ENCODE measurements at places on chromosomes 5 and 9. TPM values are rescaled to one million over a fixed set of nuclear protein-coding genes. Genes with fewer than 3 reads are reported as not detected.

Gene OSMR
- not detected for polyA plus RNA-seq

Gene COL23A1
- polyA plus RNA-seq = not detected

Gene ANKRD33B
- polyA plus RNA-seq = not detected

Gene C9orf50
- not detected for polyA plus RNA-seq

GRCh38 chr9:13378154-13378553 lies 98.7 kb upstream of the MPDZ start:
- no peak for DNase-seq

DNA sequence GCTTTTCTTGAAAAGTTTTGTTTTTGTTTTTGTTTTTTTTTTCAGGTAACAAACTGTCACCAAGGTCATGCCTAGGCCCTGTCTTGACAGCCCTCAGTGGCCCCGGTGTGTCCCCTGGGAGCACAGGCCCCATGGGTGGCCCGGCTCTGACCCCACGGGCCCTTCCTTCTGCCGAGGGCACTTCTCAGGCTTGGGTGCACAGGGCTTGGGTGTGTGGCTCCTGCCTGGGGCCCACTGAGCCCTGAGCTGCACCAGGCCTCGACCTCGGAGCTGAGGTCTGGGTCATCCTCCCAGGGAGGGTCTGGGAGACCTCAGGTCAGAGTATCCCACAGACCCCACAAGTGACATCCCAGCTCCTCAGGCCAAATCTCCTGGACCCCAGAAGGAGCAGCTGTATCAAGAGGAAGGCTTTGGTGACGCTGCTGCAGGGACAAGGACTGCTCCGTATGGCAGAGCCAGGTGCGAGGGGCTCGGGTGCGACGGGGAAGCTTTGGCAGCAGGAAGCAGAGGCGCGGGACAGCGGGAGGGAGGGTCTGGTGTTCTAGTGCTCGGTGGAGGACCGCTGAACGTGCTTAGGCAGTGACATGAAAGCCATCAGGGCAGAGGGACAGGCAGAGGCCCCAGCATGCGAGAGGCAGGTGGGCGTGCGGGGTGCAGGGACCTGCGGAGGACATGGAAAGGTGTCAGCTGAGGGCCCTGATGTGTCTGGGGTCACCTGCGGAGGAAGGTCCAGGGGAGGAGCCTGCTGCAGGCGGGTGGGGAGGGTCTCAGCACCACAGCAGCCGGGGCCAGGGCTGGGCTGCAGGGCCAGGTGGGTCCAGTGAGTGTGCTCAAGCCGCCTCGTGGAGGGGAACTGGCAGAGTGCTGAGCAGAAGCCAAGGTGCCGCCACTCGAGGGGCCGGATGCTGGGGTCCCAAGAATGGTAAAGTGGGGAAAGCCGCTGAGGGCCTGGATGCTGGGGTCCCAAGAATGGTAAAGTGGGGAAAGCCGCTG lies 18.4 kb upstream of the SLC9A3 start:
- DNase-seq = no peak

- no peak for DNase-seq
Observed at GRCh38 chr5:131373265-131373664, 109.4 kb downstream of the CDC42SE2 start.

GRCh38 chr9:27441741-27442070 lies 82.4 kb upstream of the IFNK start:
- no peak for DNase-seq

DNA sequence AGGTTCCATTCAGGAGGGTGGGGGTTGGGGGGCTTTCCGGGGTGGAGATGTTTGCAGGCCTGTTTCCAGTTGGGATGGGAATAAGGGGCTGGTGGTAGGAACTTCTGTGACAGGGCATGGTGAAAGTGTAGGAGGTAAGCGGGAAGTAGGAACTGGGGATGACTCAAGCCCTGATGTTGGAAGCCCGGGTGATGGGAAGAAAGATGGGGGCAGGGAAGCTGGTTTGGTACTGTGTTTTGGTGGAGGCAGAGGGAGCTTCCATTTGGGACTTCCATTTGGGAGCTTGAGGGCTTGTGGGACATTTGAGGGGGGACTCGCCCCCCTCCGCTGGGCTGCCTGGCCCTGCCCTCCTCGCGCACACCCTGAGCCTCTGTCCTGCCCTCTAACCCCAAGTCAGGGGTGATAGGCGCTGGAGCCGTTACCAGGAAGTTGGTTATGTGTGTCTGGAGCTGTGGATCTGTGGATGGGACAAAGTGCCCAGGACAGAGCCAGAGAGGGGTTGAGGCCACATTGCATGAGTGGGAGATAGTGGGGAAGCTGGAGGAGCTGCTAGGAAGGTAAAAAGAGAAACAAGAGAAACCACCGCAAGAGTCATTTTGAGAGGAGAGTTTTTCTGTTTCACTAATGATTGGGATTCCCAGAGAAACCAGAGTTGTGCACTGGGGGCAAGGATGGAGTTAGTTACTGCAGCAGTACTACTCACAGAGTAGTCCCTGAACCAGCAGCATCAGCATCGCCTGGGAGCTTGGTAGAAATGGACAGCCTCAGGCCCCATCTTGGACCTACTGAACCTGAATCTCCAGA lies 6.6 kb downstream of the RGS14 start:
- DNase-seq = no peak

DNA sequence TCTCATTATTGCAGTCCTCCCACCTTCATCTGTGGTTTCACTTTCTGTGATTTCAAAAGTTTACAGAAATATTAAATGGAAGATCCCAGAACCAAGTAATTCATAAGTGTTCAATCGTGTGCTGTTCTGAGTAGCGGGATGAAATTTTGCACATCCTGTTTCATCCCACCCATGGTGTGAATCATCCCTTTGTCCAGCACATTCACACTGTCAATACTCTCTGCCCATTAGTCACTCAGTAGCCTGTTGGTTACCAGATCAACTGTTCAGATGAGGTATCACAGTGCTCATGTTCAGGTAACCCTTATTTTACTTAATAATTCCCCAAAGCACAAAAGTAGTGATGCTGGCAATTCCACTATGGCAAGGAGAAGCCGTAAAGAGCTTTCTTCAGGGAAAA lies 26.8 kb downstream of the FAM81B start:
- no peak for DNase-seq

DNA sequence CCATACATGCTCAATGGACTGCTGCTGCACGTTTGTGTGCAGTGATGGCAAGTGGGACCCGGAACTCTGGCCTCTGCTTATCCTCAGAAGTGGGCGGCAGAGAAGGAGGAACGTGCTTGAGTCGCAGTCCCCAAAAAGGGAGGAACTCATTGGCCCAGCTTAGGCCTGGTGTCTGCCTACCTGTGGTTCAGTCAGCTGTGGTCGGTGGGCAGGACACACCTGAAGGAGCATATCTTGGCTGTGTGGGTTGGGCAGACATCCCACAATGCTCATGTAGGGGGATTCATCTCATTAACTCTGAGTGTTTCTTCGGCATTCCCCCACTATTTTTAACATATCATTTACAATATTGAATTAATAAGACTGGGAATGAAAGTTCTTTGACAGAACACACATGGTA lies 122.9 kb upstream of the IL12B start:
- no peak for DNase-seq

DNA sequence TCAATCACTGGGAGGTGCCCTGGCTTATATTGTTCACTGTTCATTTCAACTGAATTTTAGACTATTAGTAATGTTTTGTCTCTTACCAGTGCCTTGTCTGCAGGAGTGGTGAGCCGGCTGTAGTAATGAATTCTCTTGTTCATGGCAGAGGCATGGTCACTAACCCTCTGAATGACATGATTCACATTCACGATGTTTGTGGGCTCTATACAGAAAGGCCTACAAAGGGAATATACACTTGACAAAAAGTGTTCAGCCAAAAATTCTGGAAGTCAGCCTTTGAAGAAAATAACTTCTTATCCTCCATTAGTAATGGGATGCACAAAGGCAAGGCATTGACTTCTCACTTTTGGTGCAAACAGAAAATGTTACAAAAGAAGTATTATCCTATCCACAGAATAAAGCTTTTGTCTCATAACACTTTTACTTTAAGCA lies 39.6 kb downstream of the SLC38A9 start:
- DNase-seq = no peak

DNA sequence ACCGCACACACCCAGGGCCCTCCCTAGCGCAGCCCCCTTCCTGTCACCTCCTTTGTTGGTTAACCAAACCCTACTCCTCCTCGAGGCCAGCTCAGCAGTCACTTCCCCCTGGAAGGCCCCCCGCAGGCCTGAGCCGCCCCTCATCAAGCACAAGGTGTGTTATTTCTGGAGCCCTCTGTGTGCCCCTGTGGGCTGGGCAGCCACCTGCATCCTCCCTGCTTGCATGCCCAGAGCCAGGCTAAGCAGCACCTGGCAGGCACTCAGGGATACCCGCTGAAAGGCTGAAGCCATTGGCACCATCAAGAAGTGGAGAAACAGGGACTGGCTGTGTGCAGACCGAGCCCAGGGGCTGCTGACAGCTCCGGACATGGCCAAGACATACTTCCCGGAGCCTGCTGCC lies 121.8 kb downstream of the ZNF354C start:
- no peak for DNase-seq

DNA sequence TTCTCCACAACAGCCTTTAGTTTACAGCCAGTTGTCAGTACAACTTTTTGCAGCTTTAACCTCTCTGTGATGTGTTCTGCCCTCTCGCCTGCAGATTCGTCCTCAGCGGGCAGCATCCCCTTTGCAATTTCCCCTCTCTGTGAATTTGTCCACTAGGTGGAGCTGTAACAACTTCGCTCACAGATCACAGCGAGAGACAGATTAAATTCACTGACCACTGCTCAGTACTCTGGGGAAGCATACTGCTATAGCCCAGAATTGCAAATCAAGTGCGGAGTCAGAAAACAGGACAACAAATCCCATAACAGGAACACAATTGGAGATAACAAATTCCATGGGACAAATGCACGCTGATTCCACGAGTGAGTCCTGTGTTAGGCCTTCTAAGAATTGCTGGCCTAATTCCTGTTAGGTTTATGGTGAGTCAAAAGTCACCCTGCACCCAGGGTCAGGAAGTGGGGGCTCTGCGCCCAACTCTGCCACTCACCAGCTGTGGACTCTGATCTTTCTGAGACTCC lies 2124.9 kb downstream of the MAT2B start:
- DNase-seq = no peak

Measured in immature natural killer cell (primary cell).